Fibroblast of upper back skin (primary cell): ENCODE measurements at places on chromosomes 5 and 9.

DNA sequence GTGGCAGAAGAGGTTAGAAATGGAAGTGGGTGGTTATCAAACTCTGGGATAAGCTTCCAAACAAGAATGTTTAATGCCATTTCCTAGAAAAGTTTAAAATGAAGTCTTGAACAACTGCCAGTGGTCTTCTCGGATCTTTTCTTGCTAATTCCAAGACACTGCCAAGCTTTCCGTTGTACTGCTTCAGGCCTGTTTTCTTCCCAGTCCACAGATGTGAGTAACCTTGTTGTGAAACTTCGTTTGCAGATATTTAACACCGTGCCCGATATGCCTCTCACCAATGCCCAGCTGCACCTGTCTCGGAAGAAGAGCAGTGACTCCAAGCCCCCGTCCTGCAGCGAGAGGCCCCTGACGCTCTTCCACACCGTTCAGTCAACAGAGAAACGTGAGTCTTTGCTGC, 269.8 kb downstream of the NR3C1 start:
- peak; percentile 20 for DNase-seq

- peak; percentile 53 for DNase-seq
Observed at GRCh38 chr9:85599540-85600105, 142.1 kb downstream of the AGTPBP1 start.

GRCh38 chr5:97141031-97141430, 1.4 kb downstream of the LIX1 start:
- no peak for DNase-seq

DNA sequence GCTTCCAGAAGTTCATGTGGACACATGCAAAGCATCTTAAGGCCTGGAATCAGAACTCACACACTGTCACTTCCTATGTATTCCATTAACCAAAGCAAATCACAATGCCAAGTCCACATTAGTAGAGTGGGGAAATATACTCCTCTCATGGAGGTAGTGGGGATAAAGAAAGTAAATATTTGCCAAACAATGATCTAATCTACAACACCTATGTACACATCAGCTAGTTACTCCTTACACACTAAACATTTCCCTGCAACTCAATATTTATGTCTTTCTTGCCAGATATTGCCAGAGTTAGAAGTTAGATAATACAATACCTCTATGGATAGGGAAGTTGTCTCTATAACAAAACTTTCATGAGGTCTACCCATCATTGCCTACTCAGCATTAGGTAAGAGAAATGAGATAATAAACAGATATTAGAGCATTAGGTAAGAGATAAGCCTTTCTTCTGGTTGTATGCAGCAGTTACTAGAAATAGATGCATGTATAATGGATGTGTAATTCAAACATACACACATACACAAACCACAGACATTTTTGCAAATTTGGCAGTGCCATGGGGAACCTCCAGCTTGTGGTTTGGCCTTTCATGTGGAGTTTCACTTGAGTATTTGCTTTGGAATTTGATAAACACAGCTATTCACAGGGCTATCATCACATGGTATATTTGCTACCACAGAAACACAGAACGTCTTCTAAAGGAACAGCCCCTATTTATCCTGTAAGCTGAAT, 196.5 kb downstream of the TLE1 start:
- peak; percentile 99 for DNase-seq

- peak; percentile 29 for DNase-seq
Observed at GRCh38 chr5:73654171-73654811, 28.3 kb downstream of the ARHGEF28 start.

- DNase-seq: no peak
Observed at GRCh38 chr9:89543621-89544278, 45.8 kb upstream of the SEMA4D start.

DNA sequence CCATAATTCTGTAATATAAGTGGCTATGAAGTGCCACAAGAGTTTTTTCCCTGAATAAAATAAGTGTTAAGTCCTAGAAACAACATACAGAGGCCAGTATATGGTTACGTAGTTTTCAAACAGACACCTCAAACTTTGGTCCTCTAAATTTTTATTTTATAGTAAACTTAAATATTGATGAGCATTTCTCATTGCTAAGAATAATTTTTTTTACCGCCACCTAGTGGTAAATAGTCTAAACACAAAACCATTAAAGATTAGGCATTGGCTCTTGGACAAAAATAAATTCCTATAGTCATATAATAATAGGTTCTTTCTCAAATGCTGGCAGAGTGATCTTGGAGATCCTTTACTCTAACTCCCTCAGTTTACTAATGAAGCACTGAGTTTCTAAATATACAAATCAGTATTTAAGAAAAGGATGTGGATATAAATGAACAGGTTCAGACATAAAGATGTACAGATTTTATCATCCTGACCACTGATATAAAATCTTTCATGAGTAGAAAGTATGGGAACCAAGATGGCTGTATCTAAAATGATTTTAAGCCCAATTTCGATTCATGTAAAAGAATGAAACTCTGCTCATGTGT, 136.2 kb downstream of the FANCC start:
- DNase-seq: peak; percentile 17

GRCh38 chr9:3441197-3441816, 84.5 kb downstream of the RFX3 start:
- DNase-seq: peak; percentile 64

- DNase-seq: no peak
Observed at GRCh38 chr9:18447541-18447940, 26.4 kb upstream of the ADAMTSL1 start.

- peak; percentile 69 for DNase-seq
Observed at GRCh38 chr9:137000177-137000930, 4.0 kb upstream of the CLIC3 start.

DNA sequence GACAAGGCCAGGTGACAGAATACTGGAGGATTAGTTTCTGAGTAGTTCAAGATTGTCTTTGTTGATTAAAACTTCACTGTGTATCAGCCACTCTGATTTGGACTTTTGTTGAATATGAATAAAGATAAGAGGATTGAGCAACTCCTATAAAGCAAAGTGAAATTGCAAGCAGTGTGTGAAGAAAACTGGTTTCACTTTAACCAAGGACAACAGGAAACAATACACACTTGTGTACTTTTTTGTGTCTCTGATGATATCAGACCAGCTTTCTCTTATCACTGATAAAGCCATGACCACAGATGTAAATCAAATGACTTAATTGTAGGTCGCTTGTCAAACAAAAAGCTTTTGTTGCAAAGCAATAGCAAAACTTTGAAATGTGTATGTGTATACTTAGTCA, 268.6 kb downstream of the FER start:
- no peak for DNase-seq

DNA sequence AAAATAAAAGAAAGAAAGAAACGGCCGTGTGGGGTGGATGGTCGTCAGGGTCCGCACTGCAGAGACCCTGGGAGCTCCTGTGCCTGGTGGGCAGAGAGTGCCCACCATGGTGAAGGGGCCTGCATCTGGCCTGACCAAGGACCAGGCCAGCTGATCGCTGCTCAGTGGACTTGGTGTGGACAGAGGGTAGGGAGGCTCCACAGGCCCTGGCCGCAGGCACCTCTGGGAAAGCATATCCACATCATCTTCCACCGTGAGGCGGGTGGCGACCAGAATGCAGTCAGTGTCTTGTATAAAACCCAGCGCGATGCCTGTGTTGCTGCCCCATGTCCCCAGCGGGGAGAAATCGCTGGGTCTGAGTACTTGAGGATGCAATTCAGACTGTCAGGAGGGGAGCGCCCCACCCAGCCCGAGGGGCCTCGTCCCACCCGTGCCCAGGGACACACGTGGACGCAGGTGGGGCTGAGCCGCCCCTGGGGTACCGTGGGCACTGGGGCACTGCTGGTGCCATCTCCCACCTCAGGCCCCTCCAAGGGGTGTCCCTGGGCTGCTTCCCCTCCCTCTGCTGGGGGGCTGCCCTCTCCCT, 27.8 kb upstream of the SLC6A19 start:
- DNase-seq: no peak

GRCh38 chr5:108728566-108729241, 19.0 kb upstream of the FER start:
- DNase-seq: no peak

DNA sequence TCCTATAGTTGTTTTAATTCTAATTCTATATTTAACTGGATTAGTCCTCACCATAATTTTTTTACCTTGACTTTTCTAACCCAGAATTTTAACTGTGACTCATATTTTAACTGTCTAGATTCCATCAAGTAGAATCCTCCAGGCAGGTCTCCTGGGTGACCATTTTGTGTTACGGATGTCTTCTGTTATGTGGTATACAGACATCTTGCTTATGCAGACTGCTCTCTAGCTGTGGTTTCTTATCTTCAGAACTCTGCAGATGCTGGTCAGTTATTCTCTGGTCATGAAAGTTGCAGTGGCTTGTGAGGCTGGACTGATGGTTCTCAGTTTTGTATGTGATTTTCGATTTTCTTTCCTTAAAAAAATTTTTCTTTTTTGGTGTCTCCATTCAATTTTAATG, 139.4 kb downstream of the ATG10 start:
- peak; percentile 61 for DNase-seq

- peak; percentile 78 for DNase-seq
Observed at GRCh38 chr9:100064872-100065581, 33.8 kb downstream of the ERP44 start.

GRCh38 chr5:7209658-7210057, 186.3 kb upstream of the ADCY2 start:
- DNase-seq: no peak

DNA sequence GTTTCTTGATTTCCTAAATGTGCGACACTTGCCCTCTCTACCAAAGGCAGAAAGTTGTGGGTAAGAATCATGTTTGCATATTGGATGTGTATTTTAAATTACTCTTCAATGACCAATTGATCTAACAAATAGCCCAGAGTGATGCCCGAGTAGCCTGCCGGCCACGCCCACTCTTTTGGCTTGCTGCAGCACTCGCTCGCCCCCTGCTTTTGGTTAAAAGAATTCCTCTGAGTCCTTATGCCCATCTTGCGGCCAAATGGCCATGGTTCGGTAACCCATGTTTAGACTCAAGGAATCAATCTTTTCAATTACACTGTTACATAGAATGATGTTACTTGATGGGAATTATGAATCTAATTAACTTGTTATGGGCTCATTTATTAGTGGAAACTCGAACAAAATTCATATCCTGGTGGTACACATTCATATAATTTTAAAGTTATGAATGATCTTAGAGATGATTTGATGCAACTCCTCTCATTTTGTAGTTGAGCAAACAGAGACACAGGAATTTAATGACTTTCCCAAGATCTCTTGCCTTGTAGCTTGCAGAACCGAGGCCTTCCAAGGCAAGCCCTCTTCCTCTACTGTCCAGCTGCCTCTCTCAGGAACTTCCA, 36.5 kb downstream of the PPIC start:
- peak; percentile 46 for DNase-seq

GRCh38 chr9:94864862-94865509, 138.5 kb downstream of the AOPEP start:
- no peak for DNase-seq

DNA sequence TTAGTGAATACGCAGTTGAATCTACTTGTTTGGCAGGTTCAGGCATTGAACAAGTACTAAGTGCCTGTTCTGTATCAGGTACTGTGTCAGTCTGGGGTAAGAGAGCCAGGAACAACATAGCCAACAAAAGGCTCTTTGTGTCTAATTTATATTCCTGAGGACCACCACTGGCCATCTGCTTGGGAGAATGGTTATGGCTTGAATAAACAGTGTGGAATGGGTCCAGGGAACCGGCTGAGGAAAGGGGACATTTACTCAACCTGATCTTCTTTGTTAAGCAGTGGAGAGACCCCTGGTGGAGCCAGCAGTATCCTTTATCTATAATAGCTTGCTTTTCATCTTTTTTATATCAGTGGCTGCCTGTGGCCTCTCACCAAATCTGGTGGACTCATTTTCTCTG, 38.6 kb downstream of the EXOSC2 start:
- no peak for DNase-seq

GRCh38 chr5:38536968-38537367, 19.5 kb downstream of the LIFR start:
- no peak for DNase-seq

GRCh38 chr5:61420016-61420415, 88.0 kb downstream of the ZSWIM6 start:
- no peak for DNase-seq

DNA sequence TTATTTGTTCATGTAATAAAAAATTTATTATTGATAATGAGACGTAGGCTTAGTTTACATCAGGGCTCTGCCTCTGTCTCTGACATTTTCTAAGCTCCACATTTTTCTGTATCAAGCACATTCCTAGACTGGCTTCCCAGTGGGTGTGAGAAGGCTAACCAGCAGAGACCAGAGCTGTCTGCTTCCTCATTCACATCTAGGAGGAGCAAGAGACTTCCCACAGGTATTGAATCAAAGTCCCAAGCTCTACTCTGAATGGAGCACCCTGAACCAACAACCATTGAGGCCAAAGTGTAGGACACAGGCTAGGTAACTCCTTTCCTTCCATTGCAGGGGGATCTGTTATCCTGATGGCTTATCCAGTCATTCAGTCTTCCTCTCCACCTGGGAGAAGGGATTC, 72.4 kb downstream of the PARP8 start:
- DNase-seq: no peak

DNA sequence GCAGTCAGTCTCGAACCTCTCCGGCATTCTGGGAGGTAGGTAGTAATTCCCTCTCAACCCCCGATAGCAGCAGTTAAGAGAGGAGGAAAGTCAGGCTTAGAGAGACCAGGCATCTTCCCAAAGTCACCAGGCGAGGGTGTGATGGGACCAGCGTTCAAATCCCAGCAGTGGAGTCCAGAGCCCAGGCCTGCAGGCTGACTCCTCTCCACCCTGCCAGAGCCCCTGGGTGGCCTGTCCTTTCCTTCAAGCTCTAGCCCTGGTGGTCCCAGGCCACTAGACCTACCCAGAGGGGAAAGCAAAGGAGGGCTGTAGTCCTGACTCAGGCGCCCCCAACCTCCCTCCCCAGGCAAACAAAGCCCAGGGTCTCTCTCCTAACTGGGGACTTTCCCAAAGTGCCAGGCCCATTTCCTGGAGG, 4.2 kb upstream of the NR5A1 start:
- no peak for DNase-seq

GRCh38 chr9:86369810-86370209, 15.6 kb upstream of the TUT7 start:
- DNase-seq: no peak

GRCh38 chr9:79591458-79591857, 19.7 kb downstream of the TLE4 start:
- no peak for DNase-seq
